Activated naive CD4-positive, alpha-beta T cell (primary cell): ENCODE measurements at places on chromosomes 1 and 21.

DNA sequence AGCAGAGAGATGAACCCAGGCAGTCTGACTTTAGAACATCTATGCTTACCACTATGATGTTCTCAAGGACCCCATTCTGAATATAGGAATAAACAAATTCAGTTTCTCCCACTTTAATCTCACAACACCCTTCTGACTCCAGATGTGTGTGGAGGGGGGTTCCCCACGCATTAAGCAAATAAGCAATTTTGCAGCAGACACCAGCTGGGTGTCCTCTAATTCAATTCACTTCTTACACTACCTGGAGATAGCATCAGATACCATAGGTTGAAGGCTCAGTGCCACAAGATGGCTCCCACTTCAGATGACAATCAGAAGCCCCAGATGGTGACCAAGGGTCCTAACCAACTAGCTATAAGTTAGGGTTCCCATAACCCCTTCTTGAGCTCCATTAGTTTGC is 30.3 kb upstream of the CEP350 start:
- no peak for DNase-seq

GRCh38 chr1:44723064-44723463 is 7.9 kb downstream of the RNU5D-1 start:
- no peak for DNase-seq

- no peak for DNase-seq
These were observed 11.0 kb downstream of the RAP1A start for GRCh38 chr1:111630567-111630966.

- no peak for DNase-seq
These were observed 172.4 kb upstream of the IGSF21 start for GRCh38 chr1:17935230-17935629.

- DNase-seq = no peak
These were observed 20.9 kb upstream of the CDCP2 start for GRCh38 chr1:54173681-54174080.

DNA sequence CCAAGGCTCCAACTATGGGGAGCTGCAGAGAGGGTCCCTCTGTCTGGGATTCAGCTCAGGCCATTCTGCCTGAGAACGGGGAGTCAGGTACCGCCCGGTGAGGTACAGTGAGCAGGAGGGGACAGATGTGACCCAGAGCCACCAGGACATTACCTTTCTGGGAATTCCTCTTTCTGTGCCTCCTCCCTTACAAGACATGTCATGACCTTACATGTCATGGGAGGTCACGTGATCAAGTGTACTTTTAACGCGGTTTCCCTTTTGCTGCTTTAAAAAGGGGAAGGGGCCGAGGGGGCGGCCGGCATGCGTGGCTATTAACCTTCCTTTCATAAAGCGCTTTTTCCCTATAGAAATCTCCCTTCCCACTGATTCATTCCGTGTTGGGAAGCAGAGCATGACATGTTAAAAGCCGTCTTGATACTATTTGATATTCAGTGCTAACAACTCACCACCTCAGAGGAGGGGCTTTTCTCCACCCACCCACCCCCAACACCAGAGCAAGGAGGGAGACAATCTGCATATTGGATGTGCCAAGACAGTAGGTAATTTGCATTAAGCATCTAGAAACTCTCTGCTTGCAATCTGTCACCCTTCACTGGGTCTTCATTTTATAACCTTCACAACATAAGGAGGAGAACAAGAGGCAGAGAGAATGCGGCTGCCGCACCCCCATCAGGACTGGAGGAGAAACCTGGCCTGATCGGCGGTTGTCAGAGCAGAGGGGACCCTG is 113.6 kb upstream of the VAMP3 start:
- DNase-seq = no peak

GRCh38 chr1:231507476-231508355 is 20.8 kb upstream of the TSNAX start:
- DNase-seq = no peak

- DNase-seq = no peak
These were observed 120.1 kb downstream of the ASTN1 start for GRCh38 chr1:177044390-177044789.

DNA sequence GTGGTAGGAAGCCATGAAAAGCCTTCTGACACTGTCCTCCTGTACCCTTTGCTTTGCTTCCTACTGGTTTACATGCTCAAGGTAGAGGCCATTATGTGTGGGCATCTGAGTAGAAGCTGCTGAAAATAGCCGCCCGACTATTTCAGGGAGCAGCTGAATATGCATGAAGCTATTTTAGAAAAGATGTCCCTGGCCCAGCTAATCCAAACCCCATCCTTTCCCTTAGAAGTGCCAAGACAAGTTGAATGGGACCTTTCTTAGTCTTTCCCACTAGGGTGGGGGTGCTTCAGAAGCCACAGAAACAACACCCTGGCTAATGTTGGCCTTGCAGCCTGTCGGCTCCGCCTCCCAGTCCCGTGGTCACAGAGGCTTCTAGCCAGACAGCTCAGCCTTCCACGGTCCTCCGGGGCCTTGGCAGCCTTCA is 205.1 kb upstream of the EDN2 start:
- DNase-seq = no peak

DNA sequence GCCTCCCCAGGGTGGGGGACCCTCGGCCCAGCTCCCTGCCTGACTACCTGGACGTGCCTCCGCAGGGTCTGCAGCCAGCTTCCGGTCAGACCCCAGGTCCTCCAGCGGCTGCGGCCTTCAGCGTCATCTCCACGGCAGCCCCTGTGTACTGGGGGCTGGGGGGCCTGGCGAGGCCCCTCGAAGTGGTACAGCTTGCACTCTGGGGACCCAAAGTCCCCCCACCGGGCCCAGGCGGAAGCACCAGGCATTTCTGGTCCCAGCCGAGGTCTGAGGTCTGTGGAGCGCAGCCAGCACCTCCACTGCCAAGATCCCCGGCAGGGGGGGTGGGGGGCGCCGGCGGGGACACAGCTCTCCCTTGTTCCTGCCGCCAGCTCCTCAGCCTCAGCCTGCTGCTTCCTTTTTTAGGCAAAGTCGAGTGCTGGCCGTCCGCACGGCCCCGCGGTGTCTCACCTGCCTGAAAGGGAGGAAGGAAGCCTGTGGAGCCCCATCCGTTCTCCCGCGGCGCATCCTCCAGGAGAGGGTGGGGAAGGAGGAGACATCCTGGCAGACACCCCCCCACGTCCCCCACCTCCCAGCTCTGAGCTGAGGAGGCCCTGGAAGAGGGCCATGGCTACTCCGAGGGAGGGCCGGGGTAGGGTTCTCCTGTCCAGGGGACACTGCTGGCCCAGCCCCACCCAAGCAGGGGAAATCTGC is 1.2 kb upstream of the VWA1 start:
- no peak for DNase-seq

- DNase-seq = no peak
These were observed 16.2 kb upstream of the POFUT2 start for GRCh38 chr21:45303751-45304475.

GRCh38 chr1:118487091-118487490 is 302.1 kb upstream of the SPAG17 start:
- DNase-seq = no peak

DNA sequence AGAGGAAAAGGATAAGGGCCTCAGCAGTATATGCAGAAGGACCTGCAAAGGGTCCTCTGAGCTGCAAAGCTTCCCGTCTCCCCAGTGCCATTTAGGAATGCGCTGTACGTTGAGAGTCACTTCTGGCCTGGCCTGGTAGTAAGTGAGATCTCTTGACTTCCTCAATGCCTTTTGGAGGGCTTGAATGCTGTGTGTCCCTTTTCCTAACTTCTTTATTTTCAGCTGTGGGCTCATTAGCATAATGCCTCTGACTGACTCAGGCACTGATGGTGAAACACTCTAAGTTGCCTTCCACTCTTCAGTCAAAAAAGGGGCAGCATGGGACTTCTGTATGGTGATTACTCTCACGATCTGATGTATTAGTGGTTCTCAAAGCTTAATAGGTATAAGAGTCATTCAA is 49.9 kb downstream of the XCL1 start:
- no peak for DNase-seq

DNA sequence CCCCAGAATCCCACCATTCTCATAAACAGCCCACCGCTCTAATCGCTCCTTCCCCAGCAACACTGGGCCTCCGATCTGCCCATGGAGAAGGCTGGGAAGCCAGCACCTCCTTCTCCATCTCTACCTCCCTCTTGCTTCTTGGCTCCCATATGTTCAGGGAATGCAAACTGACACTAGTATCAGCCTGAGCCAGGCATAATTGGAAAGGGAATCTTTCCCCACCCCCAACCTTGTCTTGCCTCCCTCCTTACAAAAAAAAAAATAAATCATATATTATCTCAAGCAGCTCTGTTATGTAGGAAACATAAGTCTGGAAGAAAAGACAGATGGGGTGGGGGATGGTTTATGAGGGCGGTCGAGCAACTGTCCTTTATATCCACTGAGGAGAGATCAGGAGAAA is 127.2 kb downstream of the NAV1 start:
- no peak for DNase-seq

- no peak for DNase-seq
These were observed 192.4 kb downstream of the TGFBR3 start for GRCh38 chr1:91693557-91693956.
